A549 treated with Hydrocortisone at 1 μM for 4 hours (cell line): ENCODE measurements at places on chromosomes 1 and 21. TPM values are rescaled to one million over a fixed set of nuclear protein-coding genes. Genes with fewer than 3 reads are reported as not detected.

TMEM240 gene
- 0.24 to 0.70 TPM (median 0.38 TPM) in 4 of 5 replicates, not detected in the other for total RNA-seq

CHODL gene
- total RNA-seq, result not detected in 5 replicates

RGS8 gene
- not detected in 5 replicates for total RNA-seq

MSH4 gene
- total RNA-seq, result 0.03 to 0.05 TPM in 2 of 5 replicates, not detected in the others

BTF3L4 gene
- total RNA-seq, result 28.8 to 42.1 TPM (median 30.5 TPM) in 5 replicates

OMA1 gene
- 5.2 to 6.0 TPM (median 5.9 TPM) in 5 replicates for total RNA-seq

MAP10 gene
- 0.63 to 1.1 TPM (median 0.84 TPM) in 5 replicates for total RNA-seq

AKR7A3 gene
- 0.06 to 0.16 TPM (median 0.12 TPM) in 4 of 5 replicates, not detected in the other for total RNA-seq

RNU1-3 gene
- 6.1 to 30.4 TPM (median 9.0 TPM) in 3 of 5 replicates, not detected in the others for total RNA-seq

EFCAB7 gene
- total RNA-seq, result 2.1 to 3.5 TPM (median 3.0 TPM) in 5 replicates

PADI6 gene
- total RNA-seq, result not detected in 5 replicates

H6PD gene
- 4.6 to 8.1 TPM (median 6.7 TPM) in 5 replicates for total RNA-seq

FLG2 gene
- total RNA-seq, result not detected in 5 replicates
